ENCODE measurements at places on chromosomes 2 and 18.

DNA sequence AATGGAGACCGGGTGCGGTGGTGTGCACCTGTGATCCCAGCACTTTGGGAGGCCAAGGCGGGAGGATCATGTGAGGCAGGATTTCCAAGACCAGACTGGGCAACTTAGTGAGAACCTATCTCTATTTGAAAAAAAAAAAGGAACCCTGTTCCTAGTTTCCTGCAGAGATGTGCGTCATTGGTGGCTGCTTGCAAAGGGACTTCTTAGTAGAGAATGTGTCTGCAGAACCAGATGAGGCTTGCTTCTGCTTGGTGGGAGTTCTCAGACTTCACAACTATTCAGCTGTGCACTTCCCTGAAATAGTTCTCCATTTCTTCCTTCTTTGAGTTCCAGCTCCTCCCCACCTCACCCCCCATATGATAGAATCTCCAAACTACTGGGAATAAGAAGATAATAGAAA is 22.3 kb downstream of the ZCCHC2 start:
- no peak for DNase-seq

DNA sequence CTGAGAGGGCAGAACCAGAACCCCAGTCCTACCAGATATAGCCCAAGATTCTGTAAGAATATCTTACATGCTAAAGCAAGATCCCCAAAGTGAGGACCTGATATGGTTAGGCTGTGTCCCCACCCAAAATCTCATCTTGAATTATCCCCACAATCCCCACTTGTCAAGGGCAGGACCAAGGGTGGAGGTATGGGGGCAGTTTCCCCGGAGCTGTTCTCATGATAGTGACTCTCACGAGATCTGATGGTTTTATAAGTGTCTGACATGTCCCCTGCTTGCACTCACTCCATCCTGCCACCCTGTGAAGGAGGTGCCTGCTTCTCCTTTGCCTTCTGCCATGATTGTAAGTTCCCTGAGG is 19.9 kb downstream of the TTC32 start:
- DNase-seq: no peak

DNA sequence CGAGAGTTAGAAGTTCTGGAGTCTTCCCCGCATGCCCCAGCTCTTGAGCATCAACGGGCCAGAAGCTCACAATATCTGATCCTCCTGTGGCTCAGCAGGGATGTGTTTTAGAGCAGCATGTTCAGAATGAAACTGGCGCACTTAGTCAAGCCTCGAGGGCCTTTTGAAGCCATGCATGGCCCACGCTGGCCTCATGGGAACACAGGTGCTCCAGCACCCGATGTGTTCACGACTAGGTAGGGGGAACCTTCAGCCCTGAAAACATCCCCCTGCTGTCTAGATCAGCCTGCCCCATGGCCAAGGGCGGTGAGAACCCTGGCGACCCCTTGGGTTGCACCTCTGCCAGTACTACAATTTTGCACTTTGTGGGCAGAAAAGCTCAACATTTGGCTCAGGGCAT is 32.8 kb downstream of the MSH6 start:
- no peak for DNase-seq

DNA sequence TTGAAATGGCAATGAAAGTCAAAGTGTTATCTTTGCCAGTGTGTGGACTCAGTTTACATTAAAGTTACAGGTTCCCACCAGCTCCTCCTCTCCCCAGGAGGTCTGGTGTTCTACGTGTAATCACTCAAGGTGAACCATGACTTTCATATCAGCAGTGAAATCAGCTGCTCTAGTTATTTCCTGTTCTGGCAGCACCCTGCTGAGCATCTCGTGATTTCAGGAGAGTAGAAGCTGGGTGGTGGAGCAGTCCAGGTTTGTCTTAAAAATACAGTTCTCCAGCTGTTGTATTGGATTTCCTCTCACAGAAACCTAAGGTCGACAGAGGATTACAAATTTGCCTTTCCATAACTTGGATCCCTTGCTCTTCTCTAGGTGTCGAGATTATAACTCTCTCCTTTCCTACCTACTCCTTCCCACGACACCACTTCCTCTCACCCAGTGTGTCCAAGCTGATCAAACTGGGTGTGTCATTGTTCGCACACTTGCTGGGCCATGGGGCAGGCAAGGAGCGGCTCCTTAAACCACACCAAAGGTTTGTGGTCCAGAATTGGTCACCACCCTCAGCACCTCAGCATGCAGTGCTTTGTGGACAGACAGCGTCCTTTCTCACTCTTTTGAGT is 13.0 kb upstream of the ARHGAP25 start:
- DNase-seq: no peak

GRCh38 chr2:127656569-127657231 is 10.7 kb downstream of the GPR17 start:
- DNase-seq: no peak

DNA sequence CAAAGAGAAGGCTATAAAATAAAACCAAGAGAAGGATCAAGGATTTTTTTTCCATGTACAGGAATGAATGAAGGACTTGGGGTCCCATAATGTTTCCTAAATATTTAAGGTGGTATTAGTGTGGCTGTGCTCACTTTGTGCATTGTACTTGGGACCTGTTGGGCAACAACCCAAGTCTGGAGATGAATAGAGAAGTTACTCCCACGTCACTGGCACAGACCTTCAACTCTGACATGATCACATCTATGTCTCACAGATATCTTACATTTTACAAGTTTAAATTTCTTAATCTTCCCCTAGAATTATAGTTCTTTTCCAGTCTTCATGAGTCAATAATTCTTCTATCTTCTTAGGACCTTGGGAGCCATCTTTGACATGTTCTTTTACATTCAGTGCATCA is 133.4 kb downstream of the PLCL1 start:
- no peak for DNase-seq

DNA sequence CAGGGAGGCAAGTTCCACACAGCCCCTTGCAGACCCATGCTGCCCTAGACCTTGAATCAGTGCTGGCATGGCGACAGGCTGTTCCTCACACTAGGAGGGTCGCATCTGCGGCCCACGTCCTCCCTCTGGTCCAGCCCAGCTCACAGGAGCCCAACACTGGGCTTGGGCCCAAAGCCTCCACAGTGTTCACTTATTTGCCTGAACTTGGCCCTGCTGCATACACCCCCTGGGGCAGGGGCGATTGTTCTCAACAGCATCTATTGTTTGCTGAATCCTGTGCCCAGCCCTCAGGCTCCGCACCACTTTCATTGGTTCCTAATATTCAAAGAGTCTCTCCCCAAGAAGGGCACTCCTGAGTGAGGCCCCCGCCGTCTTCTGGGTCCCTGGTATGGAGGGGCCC is 90.7 kb downstream of the ZBTB7C start:
- no peak for DNase-seq

DNA sequence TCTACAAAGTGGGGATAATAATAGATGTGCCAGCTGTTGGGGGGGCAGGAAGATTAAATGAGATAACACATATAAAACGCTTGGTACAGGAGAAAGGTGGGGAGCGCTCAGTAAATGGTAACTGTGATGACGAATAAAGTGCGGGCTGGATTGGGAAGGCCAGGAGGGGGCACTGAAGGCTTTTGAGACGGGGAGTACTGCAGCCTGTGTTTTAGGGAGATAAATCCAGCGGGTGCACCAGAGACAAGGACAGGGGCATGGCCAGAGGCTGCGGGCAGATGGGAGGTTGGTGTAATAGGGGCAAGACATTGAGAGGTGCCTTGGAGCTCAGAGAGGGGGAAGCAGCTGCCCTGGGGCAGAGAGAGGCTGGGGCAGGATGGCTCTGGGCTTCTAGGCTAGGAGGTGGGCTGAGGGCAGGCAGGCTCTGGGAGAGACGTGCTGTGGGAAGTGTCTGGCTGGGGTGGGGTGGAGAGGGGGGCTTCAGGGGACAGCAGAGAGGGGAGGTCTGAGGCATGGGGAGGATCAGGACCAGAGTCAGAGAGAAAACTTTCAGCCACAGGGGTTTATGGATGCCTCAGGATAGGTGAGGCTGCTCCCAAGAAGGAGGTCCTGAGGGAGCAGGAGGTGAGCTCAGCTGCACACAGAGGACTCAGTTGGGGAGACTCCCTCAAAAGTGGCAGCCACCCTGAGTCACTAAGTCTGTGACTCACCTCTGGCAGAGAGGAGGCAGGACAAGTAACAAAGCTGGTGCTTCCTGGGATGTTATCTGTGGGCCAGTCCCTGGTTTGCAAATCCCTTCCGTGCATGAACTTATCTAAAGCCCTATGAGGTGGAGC is 18.8 kb downstream of the TEX44 start:
- peak; percentile 31 for DNase-seq

DNA sequence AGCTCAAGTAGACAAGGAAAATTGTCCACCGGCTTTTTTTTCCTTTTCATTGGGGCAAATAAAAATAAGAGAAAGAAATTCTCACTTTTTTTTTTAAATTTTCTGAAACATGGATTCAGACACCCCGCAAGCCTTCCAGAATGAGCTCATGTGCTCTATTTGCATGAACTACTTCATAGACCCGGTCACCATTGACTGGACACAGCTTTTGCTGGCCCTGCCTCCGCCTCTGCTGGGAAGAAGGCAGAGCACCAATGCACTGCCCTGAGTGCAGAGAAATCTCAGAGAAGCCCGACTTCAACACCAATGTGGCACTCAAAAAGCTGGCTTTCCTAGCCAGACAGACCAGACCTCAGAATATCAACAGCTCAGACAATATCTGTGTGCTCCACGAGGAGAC is 30.2 kb upstream of the TRIM43B start:
- DNase-seq: no peak

GRCh38 chr2:200592406-200593075 is 6.7 kb downstream of the AOX1 start:
- DNase-seq: no peak

All from BJ (cell line).